ENCODE measurements at places on chromosomes 2 and 18. TPM values are rescaled to one million over a fixed set of nuclear protein-coding genes. Genes with fewer than 3 reads are reported as not detected.

- DNase-seq: no peak
Observed at GRCh38 chr2:82790206-82791021, 1668.7 kb downstream of the SUCLG1 start.

- DNase-seq: no peak
Observed at GRCh38 chr18:70822691-70823090, 533.8 kb downstream of the SOCS6 start.

GRCh38 chr2:222603501-222603900 is 52.4 kb downstream of the FARSB start:
- no peak for DNase-seq

Gene BCL11A
- total RNA-seq: 0.05 TPM

All from activated naive CD4-positive, alpha-beta T cell treated with anti-CD3 and anti-CD28 coated beads, Interleukin-2, amount 50 U/mL, for 72 hours (primary cell).